Fibroblast of villous mesenchyme (primary cell): ENCODE measurements at places on chromosomes 7 and 10. TPM values are rescaled to one million over a fixed set of nuclear protein-coding genes. Genes with fewer than 3 reads are reported as not detected.

- no peak for DNase-seq
Measured at GRCh38 chr7:18295781-18296423, 199.6 kb upstream of the HDAC9 start.

DNA sequence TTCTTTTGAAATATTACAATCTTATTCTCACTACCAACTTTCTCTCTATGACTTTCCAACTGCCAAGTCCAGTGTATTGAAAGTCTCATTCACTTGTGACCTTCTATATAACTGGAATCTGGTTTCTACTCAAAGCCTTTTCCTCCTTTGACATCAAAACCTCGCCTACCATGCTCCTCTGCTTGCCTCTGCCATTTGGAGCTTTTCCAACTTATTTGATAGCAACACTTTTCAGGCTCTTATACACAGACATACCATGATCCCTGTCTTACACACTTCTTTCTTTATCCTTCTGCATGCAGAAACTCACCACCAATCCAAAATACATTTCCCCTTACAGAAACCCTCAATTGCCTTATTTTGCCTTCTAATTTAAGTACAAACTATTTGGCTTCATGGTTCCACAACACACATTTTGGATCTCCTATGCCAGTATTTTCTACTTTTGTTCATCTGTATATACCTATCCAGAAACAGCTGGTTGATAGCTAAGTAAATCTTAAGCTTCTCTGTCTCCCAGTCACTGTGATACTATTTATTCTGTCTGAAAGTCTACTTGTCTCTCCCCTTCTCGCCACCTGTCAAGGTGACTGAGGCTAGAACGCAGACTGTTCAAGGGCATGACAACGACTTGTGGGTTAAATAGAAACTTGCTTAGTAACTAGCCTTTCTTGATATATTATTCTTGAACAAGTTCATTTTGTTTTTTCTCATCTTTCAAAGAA, 22.4 kb downstream of the GNG11 start:
- no peak for DNase-seq

GRCh38 chr7:150324373-150324961, 1.1 kb upstream of the ACTR3C start:
- no peak for DNase-seq

GRCh38 chr7:135527025-135527424, 17.1 kb upstream of the CNOT4 start:
- DNase-seq: no peak

DNA sequence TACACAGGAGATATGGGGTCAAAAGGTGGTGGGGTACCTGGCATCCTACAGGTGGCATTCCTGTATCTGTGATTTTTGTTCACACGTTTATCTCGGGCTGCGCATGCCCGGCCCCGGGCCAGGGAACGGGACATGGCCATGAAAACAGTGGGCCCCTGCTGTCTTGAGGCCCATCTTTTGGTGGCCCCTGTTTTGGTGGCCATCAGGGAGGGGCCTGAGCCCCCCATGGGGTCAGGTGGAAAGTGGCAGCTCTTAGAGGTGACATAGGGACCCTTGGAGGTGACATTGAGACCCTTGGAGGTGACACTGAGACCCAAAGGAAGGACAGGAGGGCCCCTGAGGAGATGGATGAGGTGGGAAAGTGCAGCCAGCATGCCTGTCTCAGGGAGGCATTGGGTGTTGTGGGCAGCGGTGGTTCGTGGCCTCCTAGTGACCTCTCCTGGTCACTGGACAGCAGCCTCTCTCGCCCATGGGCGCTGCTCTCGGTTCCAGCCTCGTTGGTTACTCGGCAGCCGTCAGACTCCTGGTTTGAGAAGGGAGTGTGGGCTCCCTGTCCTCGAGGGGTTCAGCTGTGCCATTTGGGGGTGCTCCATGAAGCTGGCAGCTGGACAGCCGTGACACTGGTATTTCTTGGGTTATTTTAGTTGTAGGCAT, 39.9 kb downstream of the INPP5A start:
- DNase-seq: peak; percentile 22

DNA sequence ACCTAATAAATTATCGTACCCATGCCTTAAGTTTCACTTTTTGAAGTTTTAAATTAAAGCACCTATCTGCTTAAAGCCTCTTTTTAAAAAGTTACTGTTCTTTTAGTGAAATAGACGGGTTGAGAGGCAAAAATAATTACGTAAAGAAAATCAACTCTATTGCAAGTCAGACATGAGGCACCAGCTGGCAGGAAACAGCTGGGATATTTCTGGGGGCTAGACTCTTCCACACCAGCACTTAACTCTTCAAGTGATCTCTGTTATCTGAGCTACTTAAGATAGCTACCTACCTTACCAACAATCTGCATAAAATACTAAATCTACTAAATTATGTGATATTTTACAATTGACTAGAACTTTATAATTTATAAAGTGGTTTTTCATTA, 35.8 kb downstream of the GBF1 start:
- DNase-seq: peak; percentile 64

DNA sequence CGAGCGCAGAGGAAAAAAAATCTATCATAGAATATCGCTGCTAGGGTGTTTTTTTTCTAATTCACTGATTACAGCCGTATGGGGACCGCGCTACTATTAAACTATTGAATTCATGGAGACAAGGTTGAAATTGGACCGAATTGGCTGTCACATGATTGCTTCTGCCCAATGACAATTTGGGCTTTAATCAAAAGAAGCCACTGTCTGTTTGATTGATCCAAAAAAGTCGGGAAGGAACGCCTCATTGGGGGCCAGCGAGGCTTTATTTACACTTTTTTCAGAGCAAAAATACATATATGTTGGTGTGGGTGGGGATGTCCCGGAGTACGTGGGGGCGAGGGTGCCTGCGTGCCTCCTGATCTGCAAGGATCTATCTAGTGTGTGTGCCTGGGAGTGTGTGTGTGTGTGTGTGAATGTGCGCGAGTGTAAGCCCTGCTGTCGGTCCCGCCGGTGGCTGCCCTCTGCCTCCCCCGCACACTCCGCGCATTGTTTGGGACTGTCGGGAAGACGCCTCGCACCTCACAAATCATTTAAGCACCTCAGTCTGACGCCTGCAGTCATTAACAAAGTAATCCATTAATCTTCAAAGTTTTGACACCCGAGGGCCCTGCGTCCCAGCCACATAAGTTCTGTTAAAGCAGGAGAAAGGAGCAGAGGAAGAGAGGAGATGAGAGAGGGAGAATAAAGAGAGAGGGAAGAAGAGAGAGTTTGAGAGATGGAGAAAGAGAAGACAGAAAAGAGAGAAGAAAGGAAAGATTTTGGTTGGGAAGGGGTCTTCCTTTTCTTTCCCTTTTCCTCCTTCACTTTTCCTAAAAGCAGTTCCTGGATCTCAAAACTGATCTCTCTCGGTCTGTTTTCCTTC, at the start of gene HOXA2:
TSS of gene HOXA2 (minus strand) at position 103 of the 862 bp plus-strand sequence. CDS start 183 bp downstream, outside the sequence.
- DNase-seq: no peak

GRCh38 chr10:48194830-48195229, 79.7 kb downstream of the FRMPD2 start:
- DNase-seq: no peak

DNA sequence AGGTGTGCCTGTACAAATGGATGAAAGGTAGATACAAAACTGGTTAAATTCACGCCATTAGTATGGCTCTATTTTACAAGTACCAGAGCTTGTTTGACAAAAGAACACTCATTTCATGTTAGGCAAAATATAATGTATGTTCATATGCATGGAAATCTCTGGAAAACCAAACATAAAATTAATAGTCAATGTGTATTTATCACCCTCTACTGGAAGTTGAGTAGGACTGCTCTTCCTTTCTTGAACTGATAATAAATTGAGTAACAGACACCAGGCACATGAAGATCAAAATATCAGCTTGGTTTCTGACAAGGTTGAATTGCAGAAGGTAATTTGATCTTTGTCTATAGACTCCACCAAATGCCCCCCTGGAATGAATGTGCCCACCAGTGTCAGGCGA, 19.8 kb upstream of the AKR1B1 start:
- DNase-seq: peak; percentile 27

- DNase-seq: no peak
Measured at GRCh38 chr10:34907743-34908430, 92.8 kb upstream of the PARD3 start.

- DNase-seq: no peak
Measured at GRCh38 chr7:6604458-6604857, 11.0 kb upstream of the ZNF853 start.

GRCh38 chr10:12556039-12556438, 206.7 kb downstream of the CAMK1D start:
- no peak for DNase-seq

DNA sequence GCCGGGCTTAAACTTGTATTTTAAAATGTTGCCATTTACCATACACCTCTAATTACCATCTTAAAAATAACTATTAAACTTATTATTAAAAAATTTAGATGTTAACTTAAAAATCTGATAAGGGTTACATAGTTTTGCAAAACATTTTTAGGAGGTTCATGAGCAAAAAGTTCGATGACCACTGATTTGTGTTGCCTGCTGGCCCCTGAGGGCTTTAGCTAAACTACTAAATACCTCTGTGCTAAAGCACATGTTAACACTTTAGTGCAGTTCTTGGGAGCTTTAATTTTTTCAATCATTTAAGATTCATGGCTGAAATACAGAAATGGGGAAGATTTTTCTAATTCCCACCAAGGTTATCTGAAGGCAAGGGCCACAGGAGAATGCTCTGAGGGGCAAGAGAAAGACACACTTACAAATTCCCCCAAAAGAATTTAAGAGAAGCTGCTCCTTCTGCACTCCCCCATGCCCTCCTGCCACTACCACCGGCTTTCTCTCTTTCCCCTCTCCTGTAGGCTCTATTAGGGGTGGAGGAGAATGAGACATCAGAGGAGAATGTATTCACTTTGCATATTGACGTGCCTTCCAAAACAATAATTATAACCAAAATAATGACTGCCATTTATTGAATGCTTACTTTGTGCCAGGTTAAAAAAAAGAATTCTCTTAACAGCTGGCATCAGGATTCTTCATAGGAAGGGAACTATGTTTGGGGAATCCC, 106.2 kb downstream of the RTKN2 start:
- DNase-seq: no peak

DNA sequence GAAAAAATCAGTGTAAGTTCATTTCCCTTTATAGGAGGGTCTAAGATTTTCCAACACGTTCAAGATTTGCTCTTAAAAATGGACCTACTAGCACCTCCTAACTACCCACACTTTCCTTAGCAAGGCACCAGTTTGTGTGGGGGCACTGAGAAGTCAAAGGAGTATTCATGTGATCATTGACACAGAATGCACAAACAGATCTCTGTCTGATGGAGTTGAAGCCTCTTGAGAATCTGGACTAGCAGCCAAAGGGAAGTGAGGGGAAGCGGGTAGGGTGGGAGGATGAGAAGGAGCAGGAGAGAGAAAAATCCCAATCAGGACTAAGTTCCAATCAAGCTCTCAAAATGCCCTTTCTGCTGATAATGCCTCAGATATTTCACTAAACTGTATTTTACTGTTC, 4.1 kb downstream of the MMS19 start:
- peak; percentile 13 for DNase-seq

- no peak for DNase-seq
Measured at GRCh38 chr10:90769946-90770841, 87.6 kb downstream of the HTR7 start.

DNA sequence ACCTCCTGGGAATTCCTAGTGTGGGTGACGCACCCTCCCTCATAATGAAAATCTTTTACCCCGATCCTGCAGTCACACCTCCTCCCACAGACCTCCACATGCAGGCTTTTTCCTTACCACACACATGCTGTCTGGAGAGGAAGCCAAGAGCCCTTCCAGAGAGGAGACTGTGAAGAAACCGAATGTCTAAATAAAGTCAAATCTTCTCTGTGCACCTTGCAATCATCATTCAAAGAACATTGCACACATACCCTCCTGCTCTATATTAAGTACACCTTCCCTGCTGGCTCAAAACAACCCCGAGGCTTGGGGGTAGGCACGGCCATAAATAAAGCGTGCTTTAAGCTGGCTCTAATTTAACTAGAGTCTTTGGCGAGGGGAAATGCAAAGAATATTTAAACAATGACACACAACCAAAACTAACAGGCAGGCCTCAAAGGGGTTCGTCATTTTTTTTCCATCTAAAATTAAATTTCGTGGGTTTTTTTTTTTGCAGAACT, 34.9 kb downstream of the CALML3 start:
- peak; percentile 70 for DNase-seq

GRCh38 chr10:24153537-24153936, 55.4 kb upstream of the KIAA1217 start:
- no peak for DNase-seq

DNA sequence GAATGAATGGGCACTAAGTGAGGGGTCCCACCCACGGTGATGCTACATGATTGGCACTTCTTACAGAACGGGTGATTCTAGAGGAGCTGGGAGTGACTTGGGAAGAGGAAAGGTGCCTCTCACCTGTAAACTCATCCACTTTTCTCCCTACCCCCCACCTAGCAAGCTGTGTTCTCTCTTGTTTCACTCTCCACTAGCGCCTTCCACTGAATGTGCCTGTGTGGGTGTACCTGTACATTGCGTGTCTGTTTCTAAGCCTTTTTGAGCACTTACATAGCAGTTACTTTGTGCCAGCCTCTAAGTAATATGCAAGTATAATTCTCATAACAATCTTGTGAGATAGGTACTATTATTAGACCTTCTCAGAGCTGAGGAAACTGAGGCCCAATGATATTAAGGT, 133.7 kb upstream of the AGK start:
- DNase-seq: no peak

- no peak for DNase-seq
Measured at GRCh38 chr7:43691611-43692010, 37.7 kb downstream of the COA1 start.

DNA sequence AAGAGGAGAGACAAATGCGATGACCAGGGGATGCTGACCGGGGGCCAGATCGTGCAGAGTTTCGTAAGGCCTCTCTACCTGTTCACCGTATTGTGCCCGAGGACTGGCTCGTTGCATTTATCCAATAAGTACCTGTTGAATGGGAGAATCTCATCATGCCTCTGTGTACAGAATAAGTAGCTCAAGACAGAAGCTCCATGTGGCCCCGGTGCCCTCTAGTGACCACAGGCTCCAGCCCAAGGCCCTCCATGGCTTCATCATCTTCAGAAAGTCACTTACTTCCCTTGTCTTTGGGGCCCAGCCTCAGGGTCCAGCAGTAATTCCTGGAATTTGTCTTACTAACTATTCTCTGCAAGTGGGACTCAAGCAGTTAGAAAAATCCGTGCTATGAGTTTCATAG, 151.0 kb downstream of the CHN2 start:
- peak; percentile 2 for DNase-seq

Gene VSTM4
- total RNA-seq: 4.7 and 6.4 TPM in 2 replicates

Gene PON3
- under 0.01 TPM in 1 of 2 replicates, not detected in the other for total RNA-seq

Gene CDK6
- total RNA-seq: 30.7 and 42.2 TPM in 2 replicates

Gene CARD11
- under 0.01 TPM in 1 of 2 replicates, not detected in the other for total RNA-seq

Gene PON1
- not detected in 2 replicates for total RNA-seq

Gene GFRA1
- 9.3 and 59.6 TPM in 2 replicates for total RNA-seq

Gene EN2
- under 0.01 TPM in 1 of 2 replicates, not detected in the other for total RNA-seq

Gene PROSER2
- total RNA-seq: 1.9 and 3.9 TPM in 2 replicates

Gene PDE6C
- total RNA-seq: not detected in 2 replicates

Gene VCL
- total RNA-seq: 448 and 513 TPM in 2 replicates

Gene STEAP1B
- 7.4 and 11.7 TPM in 2 replicates for total RNA-seq

Gene RELN
- total RNA-seq: under 0.01 and 0.97 TPM in 2 replicates
